ENCODE measurements at places on chromosomes 6 and 20. TPM values are rescaled to one million over a fixed set of nuclear protein-coding genes. Genes with fewer than 3 reads are reported as not detected.

Gene AVP
- total RNA-seq, result not detected

Gene UNC5CL
- total RNA-seq, result 4.5 TPM

Gene SLC22A3
- total RNA-seq, result 2.3 TPM

Gene DYNLT2
- total RNA-seq, result 2.6 TPM

Gene RIN2
- 36.7 TPM for total RNA-seq

Gene GPR63
- 0.11 TPM for total RNA-seq

Gene C20orf202
- total RNA-seq, result not detected
